ENCODE measurements at places on chromosomes 16 and 17.

GRCh38 chr17:57315061-57316015 is 59.0 kb downstream of the MSI2 start:
- no peak for DNase-seq

- DNase-seq: no peak
These were observed 355.8 kb downstream of the SNX29 start for GRCh38 chr16:12332167-12332952.

DNA sequence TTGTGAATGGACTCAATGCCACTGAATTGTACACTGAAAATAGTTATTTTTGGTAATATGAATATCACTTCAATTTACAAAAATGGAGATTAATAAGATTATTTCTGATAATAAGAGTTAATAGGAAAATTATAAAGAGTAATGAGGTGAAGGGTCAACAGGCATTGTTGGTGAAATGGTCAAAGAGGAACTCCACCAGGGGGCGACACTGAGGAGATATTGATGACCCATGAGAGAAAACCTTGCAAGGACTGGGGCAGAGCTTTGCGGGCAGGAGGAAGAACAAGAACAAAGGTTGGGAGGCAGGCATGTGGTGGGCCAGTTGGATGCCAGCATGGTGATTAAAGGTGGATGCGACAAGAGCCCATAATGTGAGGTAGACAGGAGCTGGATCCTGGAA is 74.0 kb upstream of the XYLT1 start:
- DNase-seq: peak; percentile 8

GRCh38 chr16:84519855-84520254 is 15.4 kb upstream of the MEAK7 start:
- DNase-seq: no peak

DNA sequence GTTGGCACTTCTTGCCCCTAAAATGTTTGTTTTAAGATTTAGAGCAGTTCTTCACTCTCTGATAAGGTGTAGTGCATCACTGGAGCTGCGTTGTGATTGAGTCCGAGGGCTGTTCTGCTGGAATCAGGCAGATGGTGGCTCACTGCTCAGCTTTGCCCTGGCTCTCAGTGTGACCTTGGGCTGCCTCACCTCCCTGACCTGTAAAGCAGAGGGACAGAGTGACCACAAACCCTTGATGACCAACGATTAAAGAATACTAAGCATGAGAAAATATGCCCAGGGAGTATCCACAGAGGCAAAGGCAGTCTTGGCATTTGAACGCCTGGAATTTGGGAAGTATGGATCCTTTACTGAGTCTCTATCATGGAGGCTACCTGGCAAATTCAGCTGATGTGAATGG is 18.1 kb downstream of the CMIP start:
- no peak for DNase-seq

DNA sequence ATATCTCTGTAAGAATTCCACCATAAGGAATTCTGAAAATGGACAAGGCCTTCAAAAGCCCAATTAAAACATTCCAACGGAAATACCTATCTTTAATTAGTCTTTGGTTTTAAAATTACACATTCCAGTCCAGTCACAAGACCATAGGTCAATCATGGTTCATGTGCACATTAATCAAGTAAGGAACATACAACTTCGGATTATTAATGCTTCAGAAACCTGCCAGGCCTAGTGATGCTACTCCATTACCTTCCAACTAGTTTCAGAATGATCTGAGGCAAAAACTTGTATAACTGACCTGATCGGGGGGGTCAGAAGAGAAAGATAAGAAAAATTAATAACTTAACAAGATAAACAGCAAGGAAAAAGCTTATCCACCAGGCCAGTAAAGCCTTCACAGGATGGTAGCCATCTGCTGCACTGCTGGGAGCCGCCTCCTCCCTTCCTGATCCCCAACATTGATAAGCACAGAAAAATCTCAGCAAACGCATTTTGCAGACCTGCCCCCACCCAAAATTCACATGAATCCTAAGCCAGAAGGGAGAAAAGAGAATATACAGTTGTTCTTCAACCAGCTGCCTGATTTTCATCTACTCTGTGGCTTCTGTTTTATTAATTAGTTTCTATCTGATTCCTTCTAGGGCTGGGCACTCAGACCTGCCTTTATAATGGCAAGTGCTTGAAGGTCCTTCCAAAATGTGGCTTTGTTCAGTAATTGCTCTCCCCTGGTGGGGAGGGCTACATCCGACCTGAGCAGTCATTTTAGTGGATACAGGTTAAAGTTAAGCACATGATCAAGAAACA is 6.0 kb downstream of the SDR42E1 start:
- no peak for DNase-seq

- DNase-seq: no peak
These were observed 33.5 kb downstream of the KANSL1 start for GRCh38 chr17:46159686-46160085.

DNA sequence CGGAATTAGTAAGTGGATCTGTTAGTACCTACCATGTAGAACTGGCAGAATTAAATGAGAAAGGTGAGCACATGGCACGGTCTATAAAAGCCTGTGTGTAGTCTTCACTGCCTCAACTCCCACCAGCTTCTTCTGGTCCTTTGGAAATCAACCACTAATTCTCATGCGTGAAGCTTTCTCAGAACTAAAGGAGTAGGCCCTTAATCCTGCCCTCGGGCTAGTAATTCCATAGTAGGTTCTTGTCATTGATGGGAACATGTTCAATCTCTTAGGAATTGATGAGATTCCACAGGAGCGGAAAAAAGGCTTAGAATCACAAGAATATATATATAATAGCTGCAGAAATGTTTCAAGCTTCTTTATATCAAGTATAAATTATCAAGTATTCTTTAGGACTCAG is 21.7 kb downstream of the CDR2 start:
- no peak for DNase-seq

GRCh38 chr17:3556916-3557767 is 470 bp downstream of the TRPV3 start:
- no peak for DNase-seq

GRCh38 chr17:17919169-17920107 is 52.8 kb downstream of the TOM1L2 start:
- peak; percentile 81 for DNase-seq

DNA sequence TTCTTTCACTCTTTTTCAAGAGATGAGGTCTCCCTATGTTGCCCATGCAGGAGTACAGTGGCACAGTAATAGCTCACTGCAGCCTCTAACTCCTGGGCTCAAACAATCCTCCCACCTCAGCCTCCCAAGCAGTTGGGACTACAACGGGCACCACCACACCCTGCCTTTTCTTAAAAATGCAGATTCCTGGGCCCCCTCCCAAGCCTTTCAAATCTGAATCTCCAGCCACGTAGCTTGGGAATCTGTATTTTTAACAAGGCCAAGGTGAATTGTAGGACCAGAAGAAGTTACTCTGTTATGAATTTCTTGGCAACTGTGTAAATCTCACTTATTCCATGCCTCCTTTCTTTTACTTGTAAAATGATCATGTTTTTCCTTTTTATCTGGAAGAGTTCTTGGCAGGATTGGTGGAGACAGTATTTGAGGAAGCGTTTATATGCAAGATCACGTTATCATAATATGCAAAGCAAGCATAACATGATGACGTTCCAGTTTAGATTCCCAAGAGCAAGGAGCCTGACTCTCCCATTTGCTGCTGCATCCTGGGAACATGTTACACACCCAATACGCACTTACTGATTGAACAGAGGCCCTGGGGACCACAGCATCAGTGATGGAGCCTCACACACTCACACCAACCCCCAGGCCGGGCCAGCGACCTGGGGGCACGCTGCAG is 44.5 kb downstream of the LITAF start:
- no peak for DNase-seq

DNA sequence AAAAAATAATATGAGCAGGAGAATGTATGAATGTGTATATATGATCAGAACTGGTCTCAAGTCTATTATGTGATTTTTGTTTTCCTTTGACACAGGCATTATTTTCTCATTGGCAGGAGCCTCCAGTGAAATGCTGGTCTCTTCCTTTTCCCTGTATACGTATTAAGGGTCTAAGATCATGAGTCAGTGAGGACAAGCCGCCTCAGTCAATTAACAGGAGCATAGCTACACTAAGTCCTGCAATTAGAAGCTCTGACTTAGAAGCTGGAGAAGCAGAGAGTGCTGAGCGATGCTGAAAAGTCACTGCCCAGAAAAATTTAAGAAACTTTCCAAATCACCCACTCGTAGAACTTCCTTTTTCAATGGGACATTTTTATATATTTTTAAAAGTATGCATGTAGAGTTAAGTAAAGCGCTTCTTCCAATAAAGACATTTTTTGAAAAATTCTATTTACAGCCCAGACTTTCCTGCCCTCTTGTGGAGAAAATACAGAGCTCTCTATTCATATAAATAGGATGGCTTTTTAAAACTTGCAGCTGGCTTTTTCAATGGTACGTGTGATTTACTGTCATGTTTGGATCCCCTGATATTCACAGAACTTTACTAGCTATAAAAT is 70.2 kb upstream of the PSMD7 start:
- peak; percentile 4 for DNase-seq

GRCh38 chr17:19975601-19976000 is 2.0 kb downstream of the AKAP10 start:
- no peak for DNase-seq
